ENCODE measurements at places on chromosomes 6 and 20.

- DNase-seq: no peak
Measured at GRCh38 chr6:110395221-110395620, 20.2 kb downstream of the DDO start.

DNA sequence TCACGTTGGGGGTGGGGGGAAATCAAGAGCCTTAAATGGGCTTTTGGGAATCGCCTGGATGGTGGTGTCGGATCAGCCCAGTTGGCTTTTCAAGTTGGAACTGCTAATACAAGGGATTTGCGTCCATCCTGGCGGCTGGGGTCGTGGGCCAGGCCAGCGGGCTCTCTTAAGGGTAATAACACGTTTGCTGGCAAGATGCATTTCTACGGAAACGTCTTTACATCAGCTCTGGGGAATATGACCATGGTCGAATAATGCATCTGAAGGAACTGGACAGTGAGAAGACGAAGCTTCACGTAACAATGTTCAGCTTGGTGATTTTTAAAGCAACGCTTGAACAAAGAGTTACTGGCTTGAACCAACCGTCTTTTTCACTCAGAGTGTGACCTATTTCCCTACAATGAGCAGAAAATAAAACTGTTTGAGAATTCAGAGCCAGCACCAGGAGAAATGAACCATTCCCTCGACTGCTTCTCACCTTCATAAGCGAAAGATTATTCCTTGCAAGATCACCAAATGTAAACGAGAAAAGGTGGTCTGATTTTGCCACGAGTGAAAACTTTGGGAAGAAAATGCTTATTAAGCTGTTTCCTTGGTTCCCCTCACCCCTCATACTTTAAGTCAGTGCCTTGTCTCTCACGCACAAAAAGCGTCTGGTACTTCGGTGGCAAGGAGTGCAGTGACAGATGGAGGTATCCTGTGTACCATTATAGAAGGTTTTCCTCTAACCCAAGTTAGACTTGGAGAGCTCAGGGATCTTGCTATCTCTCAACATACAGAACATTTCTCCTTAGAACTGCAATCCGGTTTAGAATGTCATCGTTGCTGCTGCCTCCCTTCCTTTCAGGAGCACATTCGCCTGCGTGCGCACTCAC is 1.4 kb upstream of the MARCKS start:
- peak; percentile 31 for DNase-seq

DNA sequence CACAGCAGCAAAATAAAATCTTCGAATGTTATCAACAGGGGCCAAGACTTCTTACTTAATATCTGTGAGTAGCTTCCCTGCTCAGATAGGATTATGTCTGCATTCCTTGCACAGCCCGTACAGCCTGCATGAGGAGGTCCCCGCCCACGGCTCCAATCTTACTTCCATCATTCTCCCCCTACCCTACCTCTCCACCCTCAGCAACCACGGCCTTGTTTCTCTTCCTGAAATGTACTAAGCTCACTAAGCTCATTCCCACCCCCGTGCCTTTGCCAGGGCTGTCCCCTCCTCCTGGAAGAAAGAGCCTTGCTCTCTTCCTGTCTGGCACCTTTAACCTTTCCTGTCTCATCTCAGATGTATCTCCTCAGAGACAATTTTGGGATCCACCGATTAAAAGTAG is 120.4 kb downstream of the BCAS1 start:
- DNase-seq: no peak

GRCh38 chr6:157316871-157317814 is 6.2 kb downstream of the TMEM242 start:
- peak; percentile 26 for DNase-seq

DNA sequence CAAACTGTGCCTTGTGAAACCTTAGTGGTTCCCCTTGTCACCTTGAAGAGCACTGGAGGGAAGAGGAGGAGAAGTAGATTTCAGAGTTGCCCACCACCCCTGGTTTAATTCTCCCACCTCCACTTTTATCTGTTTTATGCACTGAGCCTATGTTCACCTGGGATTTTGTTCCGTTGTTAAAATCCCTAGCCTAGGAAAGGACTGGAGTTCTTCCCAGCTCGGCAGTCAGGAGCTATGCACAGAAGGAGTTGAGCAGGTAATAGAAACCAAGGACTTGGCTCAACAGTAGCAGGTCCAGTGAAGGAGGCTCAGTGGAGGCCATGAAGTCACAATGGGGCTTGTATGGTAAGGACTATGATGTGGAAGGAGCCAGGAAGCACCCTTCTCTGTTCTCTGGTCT is 290.3 kb upstream of the PRND start:
- no peak for DNase-seq

DNA sequence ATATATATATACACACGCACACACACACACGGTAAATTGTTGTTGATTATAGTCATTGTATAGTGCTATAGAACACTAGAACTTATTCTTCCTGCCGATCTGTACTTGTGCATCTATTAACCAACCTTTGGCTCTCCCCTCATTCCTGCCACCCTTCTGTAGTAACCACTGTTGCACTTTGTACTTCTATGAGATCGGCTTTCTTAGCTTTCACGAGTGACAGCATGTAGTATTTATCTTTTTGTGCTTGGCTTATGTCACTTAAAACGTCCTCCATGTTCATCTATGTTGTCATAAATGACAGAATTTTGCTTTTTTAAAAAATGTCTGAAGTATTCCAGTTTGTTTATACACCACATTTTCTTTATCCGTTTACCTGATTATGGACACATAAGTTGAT is 20.9 kb upstream of the DYNLRB1 start:
- DNase-seq: no peak

DNA sequence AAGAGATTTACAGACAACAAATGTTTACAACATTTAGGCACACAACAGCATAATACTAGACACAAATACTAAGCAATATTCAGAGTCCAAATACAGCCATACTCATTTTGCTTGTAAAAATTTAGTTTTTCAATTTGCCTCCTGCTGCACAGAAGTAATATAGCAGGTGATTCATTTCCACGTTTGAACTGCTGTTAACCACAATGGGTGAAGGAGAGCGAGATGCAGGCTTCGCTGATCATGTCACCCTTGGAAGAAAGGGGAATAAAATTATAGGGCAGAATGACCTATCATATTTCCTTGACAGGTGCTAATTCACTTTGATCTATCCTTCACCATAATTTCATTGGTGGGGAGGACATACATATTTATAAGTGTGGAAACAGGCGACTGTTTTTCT is 643.8 kb upstream of the AGPAT4 start:
- no peak for DNase-seq

GRCh38 chr20:23246717-23247664 is 103.6 kb upstream of the NXT1 start:
- DNase-seq: no peak

- no peak for DNase-seq
Measured at GRCh38 chr6:2718334-2719092, 32.2 kb downstream of the MYLK4 start.

- DNase-seq: no peak
Measured at GRCh38 chr6:98828211-98828788, 6.1 kb upstream of the POU3F2 start.

- no peak for DNase-seq
Measured at GRCh38 chr6:113433335-113433991, 423.7 kb upstream of the MARCKS start.

- no peak for DNase-seq
Measured at GRCh38 chr6:106145144-106145543, 59.0 kb downstream of the PRDM1 start.

GRCh38 chr20:62305149-62305764 is 2.5 kb downstream of the ADRM1 start:
- no peak for DNase-seq

GRCh38 chr6:106637051-106637716 is 7.8 kb downstream of the QRSL1 start:
- no peak for DNase-seq

GRCh38 chr6:154969796-154970195 is 25.3 kb upstream of the TIAM2 start:
- no peak for DNase-seq

- no peak for DNase-seq
Measured at GRCh38 chr20:11128220-11128718, 454.5 kb upstream of the JAG1 start.

DNA sequence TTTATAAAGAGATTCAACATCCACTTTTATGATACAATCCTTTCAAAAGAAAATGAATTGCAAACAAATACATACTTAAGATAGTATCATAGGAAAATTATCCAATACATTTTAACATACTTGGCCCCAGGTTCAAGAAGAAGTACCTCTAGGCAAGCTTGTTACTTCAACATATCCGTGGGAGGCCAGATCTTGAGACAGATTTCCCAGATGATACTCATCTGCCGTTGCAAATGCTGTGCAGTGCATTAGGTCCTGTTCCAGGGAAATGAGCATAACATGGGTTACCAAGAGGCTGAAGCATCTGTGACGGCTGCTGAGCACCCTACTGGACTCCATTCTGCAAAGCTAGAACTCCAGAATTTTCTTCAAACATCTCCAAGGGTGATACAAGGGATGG is 15.6 kb downstream of the RMND1 start:
- no peak for DNase-seq

DNA sequence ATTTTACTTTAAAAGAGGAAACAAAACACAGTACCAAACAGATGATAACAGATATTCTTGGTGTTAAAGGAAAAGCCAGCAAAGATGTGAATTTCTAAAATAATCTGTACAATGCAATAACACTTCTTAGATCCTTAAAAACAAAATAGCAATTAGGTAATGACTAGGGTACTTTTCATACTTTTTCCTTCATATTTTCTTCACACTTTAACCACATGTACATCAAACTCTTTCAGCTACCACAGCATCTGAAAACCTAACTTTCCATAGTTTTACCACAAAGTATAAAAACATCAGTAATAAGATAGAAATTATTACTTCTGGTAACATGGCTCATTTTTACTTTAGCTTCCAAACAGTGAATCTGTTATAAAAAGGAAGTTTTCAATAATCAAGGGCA is 141.3 kb downstream of the MMS22L start:
- no peak for DNase-seq
